ENCODE measurements at places on chromosomes 4 and X.

DNA sequence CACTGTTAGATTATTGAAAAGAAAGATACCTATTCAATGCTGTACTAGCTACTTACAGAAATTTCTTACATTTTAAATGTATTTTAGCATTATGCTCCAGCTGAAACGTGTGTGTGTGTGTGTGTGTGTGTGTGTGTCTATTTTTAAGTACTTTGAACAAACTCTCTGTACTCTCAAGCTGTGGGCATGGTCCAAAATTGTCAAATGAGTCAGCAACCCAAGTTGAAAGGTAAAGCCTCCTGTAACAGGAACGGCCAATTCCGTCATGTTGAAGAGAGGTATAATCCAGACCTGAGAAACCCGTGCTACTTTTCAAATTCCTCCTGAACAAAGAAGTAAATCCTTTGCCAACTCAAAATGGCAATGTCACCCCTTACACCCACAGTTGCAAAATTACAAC is 20.5 kb downstream of the MAOB start:
- DNase-seq: no peak

DNA sequence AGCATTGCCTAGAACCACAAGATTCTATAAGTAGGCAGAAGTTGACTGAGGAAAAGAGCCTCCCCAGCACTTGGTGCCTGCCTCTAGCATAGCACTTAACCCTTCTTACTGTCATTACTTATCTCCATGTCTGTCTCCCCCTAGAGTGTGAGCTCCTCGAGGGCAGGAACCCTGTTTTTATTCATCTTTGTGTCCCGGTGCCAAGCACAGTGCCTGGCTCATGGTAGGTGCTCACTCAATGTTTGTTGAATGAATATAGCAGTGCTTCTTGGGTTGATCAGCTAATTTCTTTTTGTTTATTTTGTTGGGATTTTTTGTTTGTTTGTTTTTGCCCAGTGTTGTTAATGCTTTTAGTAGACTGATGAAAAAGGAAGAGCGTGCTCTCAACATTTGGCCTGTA is 30.3 kb downstream of the KLF3 start:
- DNase-seq: no peak

GRCh38 chr4:26570596-26570995 is 13.3 kb upstream of the TBC1D19 start:
- DNase-seq: no peak

DNA sequence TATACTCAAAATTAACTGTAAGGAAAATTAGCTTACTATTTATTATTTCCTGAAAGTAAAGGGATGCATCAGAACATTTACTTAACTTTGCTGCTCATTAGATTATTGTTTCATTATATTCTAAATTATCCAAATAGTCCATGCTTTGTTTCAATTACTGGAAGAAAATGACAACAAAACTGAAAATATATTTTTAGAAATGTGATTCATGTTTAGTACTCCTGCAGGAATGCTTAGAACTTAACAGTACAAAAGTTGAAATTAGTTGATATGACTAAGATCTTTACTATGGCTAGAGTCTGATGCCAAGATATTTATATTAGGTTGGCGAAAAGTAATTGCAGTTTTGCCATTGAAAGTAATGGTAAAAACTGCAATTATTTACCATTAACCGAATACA is 660.5 kb upstream of the PABPC4L start:
- no peak for DNase-seq

DNA sequence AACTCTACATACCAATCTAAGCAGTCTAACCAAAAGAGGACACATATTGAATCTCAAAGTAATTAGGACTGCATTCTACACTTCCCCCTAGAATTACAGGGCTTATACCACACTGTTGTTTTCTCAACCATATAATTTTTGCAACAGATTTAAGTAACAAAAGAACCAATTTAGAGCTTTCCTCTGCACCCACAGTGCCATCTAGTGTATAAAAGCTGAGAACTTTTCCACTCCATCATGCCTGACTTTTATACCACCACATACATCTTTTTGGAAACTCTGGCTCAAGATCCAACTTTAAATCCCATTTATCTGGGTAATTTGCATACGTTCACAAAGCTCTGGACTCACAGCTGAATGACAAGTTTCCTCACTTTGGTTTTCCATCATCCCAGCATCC is 99.5 kb downstream of the EFHC2 start:
- no peak for DNase-seq

Data from neural crest cell (in vitro differentiated cells).